ENCODE measurements at places on chromosomes 5 and 9.

- DNase-seq, result no peak
Observed at GRCh38 chr5:174736331-174736721, 11.9 kb downstream of the MSX2 start.

DNA sequence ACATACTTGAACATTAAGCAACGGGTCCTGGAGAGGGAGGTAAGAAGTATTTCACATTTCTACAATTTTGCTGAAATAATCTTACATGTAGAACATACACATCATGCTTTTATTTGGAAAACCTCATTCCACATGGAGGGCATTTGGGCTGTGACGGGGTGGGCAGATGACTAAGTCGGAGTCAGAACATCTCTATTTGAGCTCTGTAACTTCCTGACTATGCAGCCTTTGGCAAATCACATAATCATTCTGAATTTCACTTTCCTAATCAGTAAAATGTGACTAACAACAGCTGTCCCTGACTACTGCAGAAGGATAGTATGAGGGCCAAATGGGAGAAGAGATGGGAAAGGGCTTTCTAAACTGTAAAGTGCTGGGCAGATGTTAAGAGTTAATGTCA lies 17.1 kb upstream of the IL6ST start:
- no peak for DNase-seq

- no peak for DNase-seq
Observed at GRCh38 chr9:86481466-86481865, 127.3 kb upstream of the TUT7 start.

DNA sequence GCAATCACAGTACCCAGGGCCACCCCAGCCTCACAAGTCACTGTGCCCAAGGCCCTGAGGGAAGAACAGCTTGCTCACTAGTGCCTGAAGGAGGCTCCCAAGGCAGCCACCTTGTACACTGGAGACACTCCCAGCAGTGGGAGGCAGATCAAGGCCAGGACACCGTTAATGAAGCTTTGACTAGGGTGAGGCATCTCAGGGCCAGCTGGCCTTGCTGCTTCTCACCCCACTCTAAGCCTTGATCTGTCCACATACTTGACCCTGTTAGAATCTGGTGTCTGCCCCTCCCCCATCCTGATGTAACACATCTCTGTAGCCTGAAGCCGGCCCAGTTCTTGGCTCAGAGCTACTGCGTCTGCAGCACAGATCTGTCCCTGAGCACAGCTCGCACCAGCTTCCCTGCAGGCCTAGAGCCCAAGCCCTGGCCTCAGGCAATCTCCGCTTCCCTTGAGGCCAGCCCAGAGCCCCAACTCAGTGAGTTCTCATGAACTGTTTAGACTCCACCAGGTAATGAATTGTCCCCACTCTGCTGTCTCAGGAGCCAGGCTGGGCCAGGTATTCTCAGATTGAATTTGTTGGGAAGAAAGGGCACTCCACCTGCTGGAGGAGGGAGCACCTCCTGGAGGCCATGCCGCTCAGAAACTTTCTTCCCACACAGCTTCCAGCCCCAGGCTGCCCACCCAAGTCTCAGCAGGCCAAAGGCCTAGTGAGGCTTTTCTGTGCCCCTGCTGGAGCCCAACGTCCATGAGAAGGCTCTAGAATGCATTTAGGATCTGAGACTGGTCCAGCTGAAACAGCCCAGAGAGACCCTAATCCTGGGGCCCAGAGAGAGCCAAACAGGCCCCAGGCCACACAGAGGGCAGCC lies 13.4 kb upstream of the JADE2 start:
- DNase-seq, result no peak

GRCh38 chr5:334903-335739 lies 13.6 kb downstream of the AHRR start:
- no peak for DNase-seq

DNA sequence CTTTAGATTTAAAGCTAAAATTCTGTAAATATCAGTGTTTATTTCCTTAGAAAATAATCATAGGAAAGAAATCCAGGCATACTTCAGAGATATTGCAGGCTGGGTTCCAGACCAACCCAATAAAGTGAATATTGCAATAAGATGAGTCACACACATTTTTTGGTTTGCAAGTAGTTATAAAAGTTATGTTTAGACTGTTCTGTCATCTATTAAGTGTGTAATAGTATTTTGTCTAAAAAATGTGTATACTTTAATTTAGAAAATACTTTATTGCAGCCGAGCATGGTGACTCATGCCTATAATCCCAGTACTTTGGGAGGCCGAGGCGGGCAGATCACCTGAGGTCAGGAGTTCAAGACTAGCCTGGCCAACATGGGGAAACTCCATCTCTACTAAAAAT lies 6.9 kb upstream of the RIC1 start:
- no peak for DNase-seq

DNA sequence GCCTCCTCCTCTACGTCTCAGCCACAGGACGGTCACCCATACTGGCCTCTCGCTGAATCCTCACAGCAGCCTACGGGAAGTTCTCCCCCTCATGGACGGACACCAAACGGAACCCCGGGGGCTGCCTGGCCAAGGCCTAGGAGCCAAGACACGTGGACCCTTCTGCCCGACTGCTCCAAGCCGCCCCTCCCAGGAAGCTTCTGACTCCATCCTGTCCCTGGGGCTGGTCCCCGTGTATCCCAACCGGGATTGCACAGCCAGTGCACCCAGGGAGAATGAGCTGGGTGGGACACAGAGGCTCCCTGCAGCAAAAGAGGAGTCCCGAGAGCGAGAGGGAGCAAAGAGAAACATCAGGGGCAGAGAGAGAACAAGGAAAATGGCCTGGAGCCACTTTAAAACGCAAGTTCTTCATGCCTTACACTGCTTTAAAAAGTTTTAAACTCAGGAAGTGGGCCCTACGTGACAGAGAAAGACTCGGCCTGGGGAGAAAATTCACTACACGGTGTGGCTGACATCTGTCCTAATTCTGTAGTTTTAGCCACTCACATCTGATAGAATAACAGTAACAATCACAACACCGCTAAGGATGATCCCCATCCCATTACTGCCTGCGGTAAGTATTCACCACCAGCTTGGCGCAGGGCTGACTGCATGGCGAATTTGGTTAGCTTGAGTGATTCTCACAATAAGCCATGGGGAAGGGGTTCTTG lies 3.0 kb downstream of the FAM78A start:
- DNase-seq, result no peak

GRCh38 chr5:68803881-68804319 lies 289.9 kb upstream of the SLC30A5 start:
- DNase-seq, result no peak

GRCh38 chr9:136753371-136754058 lies 4.5 kb downstream of the LCN8 start:
- no peak for DNase-seq

- DNase-seq, result no peak
Observed at GRCh38 chr5:1104327-1105006, 7.4 kb downstream of the SLC12A7 start.

DNA sequence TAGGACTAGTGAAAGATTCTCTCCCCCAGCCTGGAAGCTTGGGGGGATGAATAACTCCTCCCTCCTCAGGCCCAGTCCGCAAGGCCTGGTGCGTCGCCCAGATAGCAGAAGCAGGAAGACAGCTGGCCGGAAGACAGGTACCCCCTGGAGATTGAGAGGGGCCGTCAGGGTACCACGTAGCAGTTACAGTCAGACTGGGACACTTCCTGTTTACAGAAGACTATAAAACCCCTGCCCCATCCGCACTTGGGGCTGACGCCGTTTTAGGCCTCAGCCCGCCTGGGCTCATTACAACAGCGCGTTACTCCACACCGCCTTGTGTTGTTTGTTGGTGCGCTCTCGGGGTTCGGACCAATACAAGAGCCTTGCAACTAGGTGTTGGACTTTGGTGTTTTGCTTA lies 15.4 kb downstream of the SEMA6A start:
- no peak for DNase-seq

GRCh38 chr9:94933511-94933828 lies 207.0 kb downstream of the AOPEP start:
- DNase-seq, result no peak

DNA sequence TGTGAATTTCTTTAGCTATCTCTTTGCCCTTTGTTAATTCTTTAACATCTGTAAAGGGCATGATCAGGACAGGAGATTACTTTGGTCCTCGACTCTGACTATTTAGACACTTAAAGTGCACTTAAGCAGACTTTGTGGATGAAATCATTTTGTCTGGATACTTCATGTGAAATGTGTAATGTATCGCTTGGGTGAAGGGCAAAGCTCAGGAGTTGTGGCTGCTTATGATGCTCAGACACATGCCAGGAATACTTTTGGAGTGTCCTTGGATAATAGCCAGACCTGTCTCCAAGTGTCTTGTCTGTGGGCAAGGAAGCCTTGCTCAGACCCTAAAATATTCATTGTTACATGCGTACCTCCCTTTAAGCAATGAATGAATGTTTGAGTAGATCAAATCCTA lies 87.8 kb downstream of the RAI14 start:
- no peak for DNase-seq

DNA sequence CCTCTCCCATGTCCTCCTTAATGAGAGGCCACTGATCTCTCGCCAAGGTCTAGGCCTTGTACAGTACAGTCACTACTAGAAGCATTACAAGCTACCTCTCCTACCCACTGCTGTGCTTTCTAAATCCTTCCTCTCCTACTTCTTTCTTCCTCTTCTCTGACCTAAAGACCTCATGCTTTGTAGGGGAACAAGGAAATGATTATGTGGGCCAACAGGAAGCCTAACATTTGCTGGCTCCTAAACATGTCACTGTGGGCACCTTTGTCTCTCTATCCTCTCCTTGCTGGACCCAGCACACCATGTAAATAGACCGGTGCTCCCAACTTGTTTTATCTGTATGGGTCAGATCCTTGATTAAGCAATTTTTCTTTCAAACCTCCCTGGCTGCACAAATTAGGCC lies 16.7 kb downstream of the SLC28A3 start:
- DNase-seq, result no peak
